ENCODE measurements at places on chromosomes 3 and 15.

GRCh38 chr15:38299216-38299615, 46.6 kb downstream of the SPRED1 start:
- DNase-seq, result no peak

DNA sequence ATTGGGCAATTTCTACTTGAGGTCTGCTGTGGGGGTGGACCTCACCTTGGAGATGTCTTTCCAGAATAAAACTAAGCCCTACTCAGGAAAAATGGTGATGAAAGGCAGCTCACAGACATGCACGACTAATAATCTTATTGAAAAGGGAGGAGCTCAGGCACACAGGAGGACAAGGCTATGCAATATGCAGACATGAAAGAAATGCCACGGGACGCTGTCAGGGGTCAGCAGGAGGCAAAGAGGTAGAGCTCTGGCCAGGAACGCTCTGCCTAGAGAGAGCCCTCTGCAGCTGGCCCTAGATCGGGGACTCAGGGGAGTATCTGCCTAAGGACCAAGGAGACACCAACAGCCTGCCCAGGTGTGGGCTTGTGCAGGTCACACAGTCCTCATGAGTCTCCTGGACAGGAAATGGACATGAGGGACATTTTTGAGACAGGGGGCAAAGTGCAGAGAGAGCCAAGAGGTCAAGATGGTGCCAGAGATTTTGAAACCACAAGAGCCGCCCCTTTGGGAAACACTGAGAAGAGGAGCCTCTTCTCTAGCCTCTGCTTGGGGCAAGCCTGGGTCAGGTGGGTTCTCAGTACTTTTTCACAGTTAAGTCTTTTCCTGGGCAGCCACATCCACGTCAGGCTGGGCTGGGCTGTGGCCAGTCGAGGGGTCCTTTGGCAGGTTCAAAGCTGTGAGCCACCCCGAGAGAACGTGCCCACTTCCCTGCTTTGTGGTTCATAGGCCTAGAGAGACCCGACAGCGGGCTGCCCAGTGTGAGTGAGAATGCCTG, 23.2 kb downstream of the EAF1 start:
- no peak for DNase-seq

GRCh38 chr3:55951388-55951787, 464.3 kb upstream of the WNT5A start:
- no peak for DNase-seq

DNA sequence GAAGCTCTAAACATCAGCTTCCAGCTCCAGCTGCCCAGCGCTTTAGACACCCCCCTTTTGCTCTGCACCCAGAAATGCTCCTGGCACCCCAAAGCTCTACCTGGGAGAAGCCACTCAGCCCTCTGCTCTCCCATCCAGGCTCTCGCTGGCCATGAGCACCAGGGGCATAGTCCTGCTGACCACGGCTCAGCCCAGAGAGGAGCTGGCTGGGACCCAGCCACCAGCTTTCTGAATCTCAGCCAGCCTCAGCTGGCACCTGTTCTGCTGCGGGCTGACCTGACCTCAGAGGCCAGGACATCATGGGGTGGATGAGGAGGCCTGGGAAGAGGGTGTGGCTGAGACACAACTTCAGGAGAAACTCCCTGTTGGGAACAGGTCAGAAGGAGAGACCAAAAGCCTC, 8.6 kb downstream of the NTRK3 start:
- no peak for DNase-seq

- DNase-seq, result no peak
Observed at GRCh38 chr3:125325746-125326145, 49.4 kb downstream of the ZNF148 start.

DNA sequence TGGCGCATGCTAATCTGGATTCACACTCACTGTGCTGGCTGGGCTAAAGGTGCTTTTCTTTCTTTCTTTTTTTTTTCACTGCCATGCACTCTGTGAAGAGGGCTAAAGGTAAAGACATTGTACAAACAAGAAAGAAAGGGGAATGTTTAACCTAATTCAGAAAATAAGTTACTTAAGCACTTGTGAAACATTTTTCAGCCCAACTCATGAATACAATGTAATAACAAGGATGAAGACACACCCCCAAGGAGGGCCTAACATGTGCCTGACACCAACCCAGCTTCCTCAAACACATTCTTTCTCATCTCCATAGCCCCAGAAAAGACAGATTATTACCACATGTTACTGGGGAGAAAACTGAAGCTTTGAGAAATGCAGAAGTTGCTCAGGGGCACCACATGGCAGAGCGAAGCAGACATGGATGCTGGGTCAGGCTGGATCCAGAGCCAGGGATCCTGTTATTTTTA, 5.7 kb downstream of the STIMATE start:
- no peak for DNase-seq

DNA sequence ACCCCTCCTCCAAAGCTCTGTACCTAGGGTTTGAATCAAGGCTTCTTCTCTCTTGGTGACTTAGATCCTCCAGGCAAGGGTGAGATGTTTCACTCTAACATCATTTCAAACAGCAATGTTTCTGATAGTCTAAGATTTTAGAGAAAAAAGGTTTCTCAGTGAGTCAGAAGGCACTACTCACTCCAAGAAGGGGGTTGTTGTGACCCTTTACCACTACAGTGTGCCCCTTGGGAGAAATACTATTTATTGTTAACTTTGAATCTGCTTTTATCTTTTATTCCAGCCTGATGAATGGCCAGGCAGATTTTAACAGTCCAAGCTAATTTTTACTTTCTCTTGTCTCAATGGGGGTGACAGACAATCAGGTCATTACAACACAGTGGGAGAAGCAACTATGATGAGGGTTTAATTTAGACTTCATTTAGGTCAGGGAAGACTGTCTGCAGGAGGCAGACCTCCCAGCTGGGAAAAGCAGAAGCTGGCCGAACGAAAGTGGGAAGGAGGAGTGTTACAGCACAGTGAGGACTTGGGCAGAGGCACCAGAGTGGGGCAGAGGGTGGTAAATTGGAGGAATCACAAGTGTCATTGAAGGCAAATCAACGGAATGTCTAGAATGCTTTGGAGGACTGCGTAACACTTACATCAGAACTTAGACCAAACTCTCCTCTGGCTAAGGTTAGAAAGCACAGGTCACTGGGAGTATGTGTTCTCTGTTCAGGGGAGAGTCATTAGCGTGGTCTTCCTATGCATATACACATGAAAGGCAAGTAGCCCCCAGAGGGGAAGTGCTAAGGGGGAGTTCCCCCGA, 21.2 kb downstream of the ZNF860 start:
- no peak for DNase-seq

DNA sequence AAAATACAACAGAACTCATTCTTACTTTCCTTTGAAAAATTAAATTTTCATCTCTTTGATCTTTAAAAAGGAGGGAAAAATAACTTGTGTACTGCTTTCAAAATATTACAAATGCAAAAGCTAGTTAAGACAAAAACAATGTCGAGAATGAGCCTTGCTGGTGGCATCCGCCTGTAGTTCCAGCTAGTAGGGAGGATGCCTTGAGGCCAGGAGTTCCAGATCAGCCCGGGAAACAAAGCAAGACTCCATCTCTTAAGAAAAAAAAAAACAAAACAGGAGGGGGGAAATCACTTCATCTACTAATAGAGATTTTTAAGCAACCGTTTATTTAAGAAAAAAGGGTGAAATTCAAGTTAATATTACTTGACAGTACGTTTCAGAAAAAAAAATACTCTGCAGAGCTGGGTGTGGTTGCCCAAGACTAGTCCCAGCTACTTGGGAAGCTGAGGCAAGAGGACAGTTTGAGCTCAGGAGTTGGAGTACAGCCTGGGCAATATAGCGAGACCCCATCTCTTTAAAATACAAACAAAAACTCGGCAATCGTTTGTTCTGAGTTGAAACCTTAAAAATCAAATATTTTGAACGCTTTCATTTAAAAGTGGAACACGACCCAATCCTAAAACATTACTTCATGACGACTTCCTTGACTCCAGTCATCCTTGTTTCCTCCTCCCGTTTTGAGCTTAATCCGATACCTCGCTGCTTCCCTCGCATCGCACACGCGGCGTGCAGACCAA, 1.2 kb downstream of the KPNA1 start:
- DNase-seq, result no peak

- DNase-seq, result no peak
Observed at GRCh38 chr3:31399271-31399670, 133.5 kb upstream of the STT3B start.

GRCh38 chr15:56732886-56733135, 498 bp downstream of the ZNF280D start:
- peak; percentile 68 for DNase-seq

DNA sequence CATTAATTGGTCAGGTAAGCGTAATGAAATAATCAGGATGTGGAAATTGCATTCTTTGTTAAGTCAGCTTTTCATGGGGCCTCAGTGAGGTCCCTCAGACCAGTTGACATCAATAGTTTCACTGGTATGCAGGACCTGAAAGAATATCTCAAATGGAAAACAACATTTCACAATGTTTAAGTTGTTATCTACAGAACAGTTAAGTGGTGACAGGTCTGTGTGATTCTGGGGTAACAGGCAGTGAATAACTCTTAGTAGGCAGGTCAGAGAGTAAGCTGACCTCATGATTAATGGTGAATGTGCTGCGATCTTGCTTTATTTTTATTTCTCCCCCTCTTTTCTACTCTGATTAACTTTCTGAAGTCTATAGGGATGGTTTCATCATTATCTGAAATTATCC, 28.9 kb upstream of the ACP3 start:
- DNase-seq, result no peak

- DNase-seq, result no peak
Observed at GRCh38 chr3:171432548-171432947, 27.7 kb downstream of the TNIK start.

DNA sequence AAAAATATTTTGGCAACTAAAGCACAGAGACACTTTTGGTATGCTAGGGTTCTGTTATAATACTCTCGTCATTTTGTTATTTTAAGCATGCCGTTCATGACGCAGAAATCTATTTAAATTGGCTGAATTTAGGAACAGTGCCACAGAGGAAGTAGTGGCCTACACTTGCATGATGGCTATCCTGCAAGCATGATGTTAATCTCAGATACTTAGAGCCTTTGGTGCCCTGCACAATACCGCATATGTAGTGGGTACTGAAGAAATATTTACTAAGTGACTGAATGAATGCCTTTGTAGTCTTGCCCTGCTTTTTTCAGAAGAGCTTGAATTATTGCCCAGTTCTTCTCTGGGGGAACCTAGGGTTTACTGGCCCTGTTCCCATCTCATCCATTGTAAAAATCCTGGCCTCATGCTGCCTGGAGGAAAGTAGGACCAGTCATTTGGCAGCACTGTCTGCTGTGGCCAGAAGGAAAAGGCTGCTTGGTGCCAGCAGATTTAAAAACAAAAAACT, 79.0 kb downstream of the SERPINI1 start:
- DNase-seq, result no peak

- DNase-seq, result no peak
Observed at GRCh38 chr15:59825901-59826300, 136.8 kb upstream of the BNIP2 start.

DNA sequence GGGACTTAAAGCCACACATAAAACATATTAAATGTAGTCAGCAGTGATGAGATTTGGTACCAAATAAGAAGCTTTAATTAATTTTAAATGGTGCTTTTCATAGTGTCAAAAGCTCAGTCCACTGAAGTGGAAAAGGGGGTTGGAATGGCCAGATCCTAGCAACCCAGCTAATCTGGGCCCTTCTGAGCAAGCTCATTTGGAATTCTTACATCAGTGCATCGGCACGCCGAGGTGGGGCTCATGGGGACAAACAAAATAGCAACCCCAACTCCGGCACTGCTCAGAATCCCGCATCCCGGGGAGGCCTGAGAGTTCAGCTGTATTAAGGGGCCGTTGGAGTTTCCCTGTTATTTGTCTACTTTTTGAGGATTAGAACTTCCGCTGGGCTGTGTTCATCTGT, 526.4 kb downstream of the SOX2 start:
- DNase-seq, result no peak

- DNase-seq, result no peak
Observed at GRCh38 chr15:33022629-33023028, 171.9 kb downstream of the FMN1 start.

DNA sequence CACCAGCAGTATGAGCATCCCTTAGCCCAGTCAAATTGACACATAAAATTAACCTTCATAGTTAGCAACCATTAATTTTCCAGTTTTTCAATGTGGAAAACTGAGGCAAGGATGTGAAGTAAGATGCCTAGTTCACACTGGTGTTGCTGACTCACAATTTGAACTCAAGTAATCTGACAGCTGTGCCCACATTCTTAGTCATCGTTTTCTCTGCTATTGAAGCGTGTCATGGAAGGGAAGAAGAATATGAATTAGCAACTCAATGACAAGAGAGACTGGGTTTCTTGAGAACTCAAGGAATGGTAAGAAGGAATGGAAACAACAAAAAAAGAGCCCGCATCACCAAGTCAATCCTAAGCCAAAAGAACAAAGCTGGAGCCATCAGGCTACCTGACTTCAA, 261.4 kb downstream of the EPHA3 start:
- DNase-seq, result no peak

- DNase-seq, result no peak
Observed at GRCh38 chr15:99993681-99994131, 260.5 kb upstream of the LYSMD4 start.

DNA sequence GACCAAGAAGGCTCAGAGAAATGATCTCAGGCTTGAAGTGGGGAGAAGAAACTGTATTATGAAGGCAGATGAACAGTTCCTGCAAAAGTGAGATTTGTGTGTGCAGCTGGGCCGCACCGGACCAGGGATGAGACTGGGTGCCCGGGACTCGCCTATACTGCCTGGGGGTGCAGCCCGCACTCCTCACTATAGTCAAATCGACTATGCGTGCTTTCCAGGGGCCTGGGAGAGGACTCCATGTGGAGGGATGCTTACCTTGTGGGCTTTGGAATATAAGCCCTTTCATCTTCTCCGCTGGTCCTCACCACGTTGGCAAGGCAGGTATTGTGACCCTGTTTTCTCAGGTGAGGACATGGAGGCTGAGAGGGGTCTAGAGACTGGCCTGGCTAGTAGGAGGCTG, 32.9 kb upstream of the APOD start:
- DNase-seq, result no peak
